ENCODE measurements at places on chromosomes 6 and 20.

DNA sequence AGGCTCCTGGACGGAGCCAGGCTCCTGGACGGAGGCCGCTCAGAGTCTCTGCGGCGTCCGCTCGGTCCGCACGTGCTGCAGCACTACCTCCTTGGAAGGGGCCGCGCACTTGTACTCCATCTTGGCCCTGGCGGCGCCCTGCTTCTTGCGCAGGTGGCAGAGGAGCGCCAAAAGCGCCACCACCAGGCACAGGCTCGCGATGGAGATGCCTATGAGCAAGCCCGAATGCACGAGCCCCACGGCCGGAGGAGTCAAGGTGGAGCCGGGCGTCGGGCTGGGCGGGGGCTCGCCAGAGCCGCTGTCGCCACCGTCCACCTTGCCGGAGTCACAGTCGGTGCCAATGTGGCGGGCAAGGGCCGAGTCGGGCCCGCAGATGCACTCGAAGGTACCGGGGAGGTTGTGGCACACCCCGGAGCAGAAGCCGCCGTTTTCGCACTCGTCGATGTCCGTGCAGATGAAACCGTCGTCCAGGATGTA lies 1.7 kb downstream of the THBD start:
- DNase-seq: no peak

DNA sequence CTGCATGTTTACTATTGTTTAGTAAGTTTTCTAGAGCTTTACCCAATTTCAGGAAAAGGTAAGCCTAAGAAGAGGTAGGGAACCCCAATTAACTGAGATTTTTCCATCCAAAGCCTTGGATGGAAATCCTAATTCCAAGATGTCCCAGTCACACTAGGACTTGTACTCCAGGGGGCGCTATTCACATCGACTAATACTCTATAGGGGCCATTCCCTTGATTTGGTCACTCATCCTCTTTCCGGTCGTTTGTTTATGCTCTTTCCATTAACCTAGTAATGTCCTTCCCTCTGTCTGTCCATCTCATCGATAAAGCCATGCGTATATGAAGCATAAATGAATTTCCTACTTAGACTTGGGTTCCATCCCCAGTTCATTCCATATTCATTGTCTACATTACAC lies 80.8 kb upstream of the FUCA2 start:
- no peak for DNase-seq

GRCh38 chr6:109182578-109182977 lies 87.3 kb downstream of the CEP57L1 start:
- peak; percentile 27 for DNase-seq

DNA sequence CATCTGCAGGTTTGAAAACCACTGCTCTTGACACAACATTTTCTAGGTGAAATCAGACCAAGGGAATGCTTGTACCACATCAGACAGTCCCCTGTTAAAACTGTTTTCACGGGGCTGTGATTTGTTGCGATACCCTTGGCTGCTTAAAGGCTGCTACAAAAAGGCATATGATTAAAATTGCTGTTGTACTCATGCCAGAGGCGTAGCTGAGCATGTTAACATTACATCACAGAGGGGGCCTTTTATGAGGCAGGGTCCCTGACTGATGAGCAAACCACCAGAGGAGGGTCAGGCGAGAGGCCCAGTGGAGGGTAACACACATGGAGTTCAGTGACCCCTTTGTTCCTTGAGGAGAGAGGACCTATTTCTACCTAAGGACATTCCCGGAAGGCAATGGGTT lies 70.4 kb upstream of the CDYL start:
- no peak for DNase-seq

GRCh38 chr6:23851522-23851921 lies 274.5 kb upstream of the NRSN1 start:
- no peak for DNase-seq

GRCh38 chr6:3251462-3252314 lies 7.1 kb upstream of the PSMG4 start:
- DNase-seq: peak; percentile 82

- DNase-seq: peak; percentile 12
These were observed 106.9 kb downstream of the RNGTT start for GRCh38 chr6:88856566-88856965.

- no peak for DNase-seq
These were observed 194.4 kb downstream of the KIF16B start for GRCh38 chr20:16378712-16379370.

GRCh38 chr20:63081831-63082230 lies 75.1 kb upstream of the BHLHE23 start:
- DNase-seq: no peak

GRCh38 chr20:40997116-40997515 lies 31.5 kb upstream of the TOP1 start:
- no peak for DNase-seq

DNA sequence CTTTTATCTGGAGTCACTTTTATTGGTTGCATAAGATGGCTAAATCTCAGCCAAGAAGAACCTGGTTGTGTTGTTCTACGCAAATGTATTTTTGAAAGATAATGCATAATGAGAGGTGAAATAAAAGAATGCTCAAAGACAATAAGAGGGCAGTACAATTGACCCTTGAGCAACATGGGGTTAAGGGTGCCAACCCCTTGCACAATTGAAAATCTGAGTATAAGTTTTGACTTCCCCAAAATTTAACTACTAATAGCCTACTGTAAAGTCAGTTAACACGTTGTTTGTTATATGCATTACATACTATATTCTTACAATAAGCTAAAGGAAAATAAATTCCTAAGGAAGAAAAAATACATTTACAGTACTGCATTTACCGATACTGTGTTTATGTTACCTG lies 5.9 kb downstream of the RNF146 start:
- no peak for DNase-seq

- DNase-seq: no peak
These were observed 77.1 kb downstream of the CTNNBL1 start for GRCh38 chr20:37770908-37771307.

DNA sequence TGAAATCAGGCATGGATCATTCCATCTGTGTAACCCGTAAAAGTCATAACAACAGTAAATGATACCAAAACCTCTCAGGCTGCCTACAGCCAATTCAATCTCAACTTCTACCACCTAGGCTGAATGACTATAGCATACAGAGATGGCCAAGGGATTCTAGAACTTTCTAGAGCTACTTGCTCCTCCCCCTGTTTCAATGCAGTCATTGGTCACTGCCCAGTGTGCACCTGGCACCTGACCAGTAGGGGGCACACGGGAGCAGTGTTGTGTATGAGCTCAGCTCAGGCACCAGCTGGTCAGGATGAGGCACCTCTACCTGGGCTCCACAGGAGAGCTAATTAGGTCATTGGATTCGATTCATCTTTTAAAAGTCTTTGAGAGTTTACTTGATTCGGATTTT lies 86.2 kb downstream of the PLEKHG1 start:
- peak; percentile 15 for DNase-seq

DNA sequence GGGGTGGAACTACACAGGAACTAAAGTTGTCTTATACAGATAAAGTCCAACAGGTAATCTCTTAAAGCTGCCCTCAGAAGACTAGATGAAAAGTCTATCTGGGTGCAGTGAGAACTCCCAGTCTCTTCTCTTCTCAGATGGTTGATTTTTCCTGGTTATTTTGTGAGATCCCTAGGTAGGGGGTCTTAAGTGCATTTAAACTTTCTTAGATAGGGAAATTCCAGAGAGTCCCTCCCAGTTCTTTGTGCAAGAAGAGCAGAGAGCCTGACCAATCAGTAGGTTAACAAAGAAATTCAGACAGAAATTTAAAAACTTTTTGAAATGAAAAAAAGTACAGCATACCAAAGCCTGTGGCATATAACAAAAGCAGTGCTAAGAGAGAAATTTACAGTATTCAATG lies 2.0 kb upstream of the GABRR2 start:
- DNase-seq: no peak

GRCh38 chr6:37256692-37257319 lies 766 bp upstream of the TBC1D22B start:
- peak; percentile 72 for DNase-seq

- DNase-seq: peak; percentile 44
These were observed 3.3 kb downstream of the SPEF1 start for GRCh38 chr20:3777716-3778629.

DNA sequence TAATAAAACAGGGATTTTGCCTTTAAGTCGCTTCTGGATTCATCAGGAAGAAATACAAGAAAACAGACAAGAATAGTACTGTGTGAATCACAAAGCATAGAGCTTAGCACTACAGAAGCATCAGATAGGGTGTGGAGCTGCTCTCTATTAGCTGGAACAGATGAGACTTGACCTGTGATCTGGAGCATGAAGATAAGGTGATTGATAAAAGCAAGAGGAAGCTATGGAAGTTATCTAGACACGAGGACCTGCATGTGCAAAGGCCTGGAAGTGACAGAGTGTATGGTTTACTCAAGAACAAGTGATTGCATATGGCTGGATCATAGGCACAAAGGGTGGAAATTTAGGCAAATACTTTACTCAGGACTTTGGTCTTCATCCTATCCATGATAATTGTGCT lies 112.9 kb upstream of the MLIP start:
- DNase-seq: no peak

GRCh38 chr6:158029668-158030230 lies 48.1 kb downstream of the SYNJ2 start:
- DNase-seq: peak; percentile 37

- DNase-seq: peak; percentile 87
These were observed 1211.1 kb upstream of the GJE1 start for GRCh38 chr6:140921366-140922226.

GRCh38 chr6:39157511-39157910 lies 42.5 kb upstream of the SAYSD1 start:
- DNase-seq: no peak

DNA sequence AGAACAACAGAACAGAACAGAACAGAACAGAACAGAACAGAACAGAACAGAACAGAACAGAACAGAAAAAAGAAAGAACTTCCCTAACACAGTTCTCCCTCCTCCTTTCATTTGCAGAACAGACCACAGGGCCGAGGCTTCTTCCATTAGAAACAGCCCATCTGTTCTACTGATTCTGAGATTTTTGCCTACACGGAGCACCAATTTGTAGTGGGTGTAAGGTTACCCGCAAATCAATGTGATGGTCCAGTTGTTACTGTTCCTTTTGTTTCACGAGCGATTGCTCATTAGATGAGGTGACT lies 734 bp upstream of the OGFRL1 start:
- no peak for DNase-seq

- no peak for DNase-seq
These were observed 23.9 kb upstream of the RALGAPA2 start for GRCh38 chr20:20736303-20736702.

- DNase-seq: no peak
These were observed 34.6 kb upstream of the NKX2-2 start for GRCh38 chr20:21548390-21549035.

DNA sequence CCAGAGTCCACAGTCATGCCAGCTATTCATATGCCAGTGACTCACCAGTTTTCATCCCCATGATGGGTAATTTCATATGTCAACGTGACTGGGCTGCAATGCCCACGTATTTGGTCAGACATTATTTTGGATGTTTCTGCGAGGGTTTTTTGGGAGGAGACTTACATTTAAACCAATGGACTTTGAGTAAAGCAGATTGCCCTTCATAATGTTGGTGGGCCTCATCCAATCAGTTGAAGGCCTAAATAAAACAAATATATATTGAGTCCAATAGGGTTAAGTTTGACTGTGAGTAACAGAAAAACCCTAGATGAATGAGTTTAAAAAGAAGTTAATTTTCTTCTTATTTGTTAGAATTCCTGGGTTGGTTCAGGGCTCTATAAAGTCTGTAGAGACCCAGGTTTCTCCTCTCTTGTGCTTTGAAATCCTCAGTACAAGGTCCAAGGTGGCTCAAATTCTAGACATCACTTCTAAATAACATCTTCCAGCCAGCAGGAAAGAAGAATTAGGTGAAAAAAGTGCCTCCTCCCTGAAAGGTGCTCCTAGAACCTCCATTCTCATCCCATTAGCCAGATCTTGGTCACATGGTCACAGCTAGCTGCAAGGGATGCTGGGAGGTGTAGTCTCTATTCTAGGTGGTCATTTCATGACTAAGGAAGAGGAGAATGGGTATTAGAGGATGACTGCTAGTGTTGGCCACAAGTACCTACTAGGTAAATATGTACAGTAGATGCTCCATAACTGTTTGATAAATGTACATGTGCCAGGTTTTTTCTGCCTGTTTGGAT lies 16.7 kb upstream of the NEDD9 start:
- DNase-seq: no peak

- peak; percentile 22 for DNase-seq
These were observed 199.2 kb downstream of the ALDH8A1 start for GRCh38 chr6:134750669-134751068.

DNA sequence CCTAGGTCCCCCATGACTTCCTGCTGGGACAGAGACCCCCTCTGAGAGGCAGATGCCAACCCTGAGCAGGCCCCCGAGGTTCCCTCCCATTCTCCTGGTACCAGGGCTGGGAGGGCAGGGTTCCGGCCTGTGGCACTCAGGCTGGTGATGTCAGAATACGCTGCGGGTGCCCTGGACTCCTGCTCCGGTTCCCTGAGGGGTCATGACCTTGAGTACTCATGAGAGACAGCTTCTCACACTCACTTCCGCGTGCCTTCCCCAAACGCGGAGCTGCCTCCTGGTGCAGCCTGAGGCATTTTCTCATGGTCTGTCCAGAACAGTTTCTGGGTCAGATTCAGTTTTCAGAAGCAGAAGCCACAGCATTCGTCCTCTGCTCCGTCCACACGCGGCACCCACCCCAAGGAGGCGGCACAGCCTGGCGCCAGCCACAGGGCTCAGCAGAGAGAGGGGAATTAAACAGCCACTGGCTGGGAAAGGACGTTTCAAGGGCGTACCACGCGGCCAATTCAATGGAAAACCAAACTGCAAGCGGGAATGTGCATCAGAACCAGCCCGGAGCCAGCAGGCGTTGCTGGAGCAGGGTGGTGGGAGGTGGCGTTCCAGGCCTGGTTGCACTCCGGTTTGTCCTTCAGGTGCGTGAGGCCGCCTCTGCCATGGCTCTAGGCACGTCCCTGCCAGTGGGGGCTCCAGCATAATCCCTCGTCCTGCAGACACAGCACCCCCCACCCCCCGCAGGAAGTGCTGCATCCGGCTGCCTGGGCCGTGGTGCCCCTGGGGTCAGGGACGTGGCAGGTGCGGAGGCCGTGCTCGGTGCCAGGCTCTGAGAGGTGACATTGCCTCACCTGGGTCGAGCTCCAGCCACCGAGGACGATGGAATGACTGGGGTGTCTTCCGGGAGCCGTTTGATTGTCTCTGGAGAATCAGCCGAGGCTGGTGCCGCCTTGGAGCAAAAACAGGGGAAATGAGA lies 58.3 kb upstream of the BHLHE23 start:
- no peak for DNase-seq

GRCh38 chr20:15654208-15654649 lies 919.0 kb downstream of the KIF16B start:
- DNase-seq: peak; percentile 46

DNA sequence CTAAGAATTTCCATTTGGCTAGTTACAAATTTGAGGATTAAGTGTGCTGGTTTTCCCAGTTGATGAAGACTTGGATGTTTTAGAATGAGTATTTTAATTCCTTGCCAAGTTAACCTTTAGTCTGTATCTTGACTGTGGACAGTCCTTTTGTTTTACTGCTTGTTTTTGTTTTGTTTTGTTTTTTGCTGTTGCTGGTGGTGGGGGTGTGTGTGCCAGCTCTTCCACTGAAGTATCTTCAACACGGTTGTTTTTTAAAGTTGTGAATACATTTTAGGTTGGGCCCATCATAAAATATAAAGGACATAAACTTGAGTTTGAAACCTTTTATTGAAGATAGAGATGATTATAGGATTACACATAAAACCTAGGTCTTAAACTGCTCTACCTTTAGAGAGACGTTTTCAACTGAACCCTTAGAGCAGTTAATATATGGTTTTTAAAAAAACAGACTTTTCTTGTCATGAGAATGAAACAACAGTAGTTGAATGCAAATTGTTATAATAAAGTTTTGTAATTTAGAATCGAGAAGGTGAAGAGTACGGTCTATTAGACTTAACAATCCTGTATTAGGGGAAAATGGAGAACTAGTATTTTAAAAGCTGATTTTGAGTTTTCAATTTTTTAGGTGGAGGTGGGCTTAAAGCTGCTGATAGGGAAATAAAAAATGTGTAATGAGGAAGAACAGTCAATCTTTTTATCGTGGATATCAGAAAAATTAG lies 4.0 kb downstream of the QKI start:
- DNase-seq: peak; percentile 30

Data from cardiac fibroblast (primary cell).